ENCODE measurements at places on chromosomes 3 and 15.

DNA sequence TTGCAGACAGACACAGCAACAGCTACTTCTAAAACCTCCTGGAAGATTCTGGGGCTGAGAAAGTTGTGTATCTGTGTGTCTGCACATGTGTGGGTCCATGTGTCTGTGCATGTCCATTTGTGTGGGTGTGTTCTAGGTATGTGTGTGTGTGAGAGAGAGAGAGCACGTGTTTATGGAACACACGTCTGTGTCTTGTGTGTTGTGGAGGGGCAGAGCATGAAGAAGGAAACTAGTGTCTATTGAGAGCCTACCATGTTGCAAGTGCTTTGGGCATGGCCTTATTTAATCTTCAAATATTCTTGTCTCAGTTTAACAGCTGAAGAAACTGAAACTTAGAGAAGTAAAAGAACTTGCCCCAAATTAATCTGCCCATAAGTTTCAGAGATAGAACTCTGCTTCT is 327.5 kb downstream of the UACA start:
- no peak for DNase-seq

DNA sequence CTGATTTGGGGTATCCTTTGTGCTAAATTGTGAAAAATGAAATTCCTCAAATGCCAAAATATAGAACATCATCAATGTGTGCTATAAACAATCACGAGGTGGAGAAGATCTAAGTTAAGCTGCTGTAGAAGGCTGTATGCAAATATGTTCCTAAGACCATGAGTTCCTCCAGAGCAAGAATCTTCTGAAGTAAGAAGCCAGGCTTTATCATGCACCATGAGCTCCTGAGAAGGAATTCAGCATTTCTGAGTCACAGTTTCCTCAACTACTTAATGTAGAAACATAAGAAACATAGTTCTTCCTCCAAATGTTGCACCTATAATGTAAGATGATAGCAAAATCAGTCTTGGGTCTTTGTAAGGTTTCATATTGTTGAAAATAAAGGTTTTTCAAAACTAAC is 241.7 kb upstream of the MDFIC2 start:
- DNase-seq: no peak

GRCh38 chr15:66184936-66185790 is 68.4 kb downstream of the MEGF11 start:
- DNase-seq: no peak

GRCh38 chr3:107969994-107970819 is 120.6 kb downstream of the CD47 start:
- no peak for DNase-seq

DNA sequence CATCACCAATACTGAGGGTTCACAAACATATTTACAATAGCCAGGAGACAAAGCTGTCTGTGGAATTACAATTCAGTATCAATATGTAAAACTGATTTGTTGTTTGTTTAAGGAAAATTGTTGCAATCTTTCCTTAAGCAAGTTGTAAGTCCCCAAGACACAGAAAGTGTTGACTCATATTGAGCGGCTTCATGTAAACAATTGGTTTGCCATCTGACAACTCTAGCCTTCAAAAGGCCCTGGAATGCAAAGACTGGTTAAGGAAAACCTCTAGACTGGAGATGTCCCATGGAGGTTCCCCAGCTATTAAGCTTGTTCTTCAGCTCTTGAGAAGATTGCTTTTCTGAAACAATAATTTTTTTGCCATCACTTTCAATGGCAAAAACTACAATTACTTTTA is 283.7 kb upstream of the PROK2 start:
- DNase-seq: no peak

GRCh38 chr3:136291302-136291701 is 41.2 kb downstream of the PCCB start:
- no peak for DNase-seq
